AG20443 (cell line): ENCODE measurements at places on chromosomes 3 and 15.

GRCh38 chr3:143536817-143537535 is 311.3 kb downstream of the SLC9A9 start:
- peak; percentile 70 for DNase-seq

DNA sequence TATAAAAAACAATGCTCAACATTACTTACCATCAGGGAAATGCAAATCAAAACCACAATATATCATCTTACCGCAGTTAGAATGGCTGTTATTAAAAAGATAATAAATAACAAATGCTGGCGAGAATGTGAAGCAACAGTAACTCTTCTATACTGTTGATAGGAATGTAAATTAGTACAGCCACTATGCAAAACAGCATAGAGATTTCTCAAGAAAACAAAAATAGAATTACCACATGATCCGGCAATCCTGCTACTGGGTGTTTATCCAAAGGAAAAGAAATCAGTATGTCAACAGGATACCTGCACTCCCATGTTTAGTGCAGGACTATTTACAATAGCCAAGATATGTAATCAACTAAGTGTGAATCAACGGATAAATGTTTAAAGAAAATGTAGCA is 48.1 kb downstream of the ADAM10 start:
- DNase-seq: no peak

DNA sequence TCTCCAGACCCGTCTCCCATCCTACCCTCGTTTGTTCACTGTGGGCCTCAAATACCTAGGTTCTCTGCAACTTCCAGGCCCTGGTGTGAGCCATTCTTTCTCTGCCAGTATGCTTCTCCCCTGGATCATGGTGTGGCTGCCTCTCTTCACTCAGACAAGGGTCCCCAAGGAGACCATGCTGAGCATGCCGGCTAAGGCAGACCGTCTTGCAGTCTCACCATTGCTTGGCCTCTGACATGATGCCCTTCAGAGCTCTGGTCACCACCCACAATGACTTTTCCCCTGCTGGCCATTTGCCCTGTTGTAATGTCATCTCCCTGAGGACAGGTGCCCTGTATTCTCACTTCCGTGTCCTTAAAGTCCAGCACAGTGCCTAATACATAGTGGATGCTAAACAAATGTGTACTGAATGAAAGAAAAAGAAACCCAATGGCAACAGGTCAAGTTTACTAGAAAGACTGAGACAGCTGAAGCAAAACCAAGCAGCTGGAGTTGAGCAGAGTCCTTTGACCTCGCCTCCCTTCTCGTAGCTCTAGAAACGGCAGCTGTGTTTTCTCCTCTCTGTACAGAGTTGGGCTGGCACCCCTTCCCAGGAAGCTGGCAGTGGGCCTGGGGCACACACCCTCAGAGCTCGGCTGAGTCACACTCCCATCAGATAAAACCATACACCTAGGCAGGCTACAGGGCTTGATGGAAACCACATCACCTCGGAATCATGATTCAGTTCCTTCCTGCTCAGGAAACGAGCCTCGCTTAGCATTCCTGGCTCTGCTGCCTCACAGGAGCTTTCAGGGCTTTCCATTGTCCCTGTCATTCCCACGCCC is 8.6 kb downstream of the TLR9 start:
- DNase-seq: peak; percentile 59

GRCh38 chr15:86948719-86949118 is 869.0 kb downstream of the AGBL1 start:
- no peak for DNase-seq

GRCh38 chr15:85745525-85746150 is 49.1 kb downstream of the KLHL25 start:
- no peak for DNase-seq

DNA sequence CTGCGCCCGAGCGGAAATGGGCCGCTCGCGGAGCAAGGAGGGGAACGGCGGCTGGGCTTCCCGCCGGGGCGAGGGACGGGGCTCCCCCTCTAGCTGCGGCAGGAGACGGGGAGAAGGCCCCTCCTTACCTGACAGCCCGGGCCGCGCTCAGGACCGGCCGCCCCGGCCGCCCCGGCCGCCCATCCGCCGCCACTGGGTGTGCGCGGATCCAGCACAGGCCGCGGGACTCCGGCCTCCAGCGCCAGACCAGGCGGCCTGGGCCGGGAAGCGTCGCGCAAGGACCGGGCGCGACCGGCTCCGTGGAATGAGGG is 296 bp downstream of the TPRA1 start:
- no peak for DNase-seq

DNA sequence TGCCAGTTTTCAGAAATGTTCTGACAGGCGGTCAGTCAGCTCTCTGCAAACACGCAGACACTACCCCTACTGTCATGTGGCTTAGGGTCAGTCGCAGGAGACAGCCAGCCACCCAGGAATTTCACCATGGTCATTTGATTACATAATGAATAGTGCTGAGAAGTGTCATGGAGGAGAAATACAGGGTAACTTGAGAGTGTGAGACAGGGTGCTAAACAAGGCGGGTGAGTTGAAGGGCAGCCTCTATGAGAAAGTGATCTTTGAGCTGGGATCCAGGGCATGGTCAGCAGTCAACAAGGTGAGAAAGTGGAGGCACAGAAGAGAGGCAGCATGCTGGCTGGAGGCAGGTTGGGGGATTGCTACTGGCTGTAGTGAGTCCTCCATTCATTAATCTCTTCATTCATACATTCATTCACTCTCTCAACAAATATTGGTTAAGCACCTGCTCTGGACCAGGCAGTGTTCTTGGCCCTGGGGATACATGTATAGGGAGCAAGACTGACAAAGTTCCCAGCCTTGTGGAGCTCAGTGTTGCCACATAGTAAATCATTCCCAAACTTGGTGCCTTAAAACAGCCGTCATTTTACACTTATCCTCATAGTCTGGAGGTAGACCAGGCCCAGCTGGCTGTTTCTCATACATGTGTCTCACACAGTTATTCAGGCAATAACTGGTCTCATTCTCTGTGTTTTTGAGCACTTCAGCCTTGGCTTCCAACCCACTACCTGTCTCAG is 14.8 kb downstream of the PXYLP1 start:
- DNase-seq: no peak

GRCh38 chr15:39728845-39729244 is 53.8 kb downstream of the FSIP1 start:
- DNase-seq: no peak

DNA sequence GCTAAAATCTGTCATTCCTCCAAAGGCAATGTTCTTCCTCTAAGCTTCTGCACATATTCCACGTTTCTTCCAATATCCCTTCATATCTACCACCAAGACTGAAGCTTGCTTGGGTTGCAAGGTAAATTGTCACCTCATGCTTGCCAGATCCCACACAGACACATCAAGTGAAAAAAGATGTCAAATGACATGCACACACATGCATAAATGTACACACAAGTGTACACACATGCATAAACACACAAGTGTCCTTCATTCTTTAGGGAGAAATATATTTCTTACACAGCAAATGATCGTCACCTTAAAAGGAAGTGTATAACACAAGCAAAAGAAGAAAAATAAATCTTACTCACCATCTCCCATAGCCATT is 59.4 kb downstream of the CLASP2 start:
- no peak for DNase-seq

DNA sequence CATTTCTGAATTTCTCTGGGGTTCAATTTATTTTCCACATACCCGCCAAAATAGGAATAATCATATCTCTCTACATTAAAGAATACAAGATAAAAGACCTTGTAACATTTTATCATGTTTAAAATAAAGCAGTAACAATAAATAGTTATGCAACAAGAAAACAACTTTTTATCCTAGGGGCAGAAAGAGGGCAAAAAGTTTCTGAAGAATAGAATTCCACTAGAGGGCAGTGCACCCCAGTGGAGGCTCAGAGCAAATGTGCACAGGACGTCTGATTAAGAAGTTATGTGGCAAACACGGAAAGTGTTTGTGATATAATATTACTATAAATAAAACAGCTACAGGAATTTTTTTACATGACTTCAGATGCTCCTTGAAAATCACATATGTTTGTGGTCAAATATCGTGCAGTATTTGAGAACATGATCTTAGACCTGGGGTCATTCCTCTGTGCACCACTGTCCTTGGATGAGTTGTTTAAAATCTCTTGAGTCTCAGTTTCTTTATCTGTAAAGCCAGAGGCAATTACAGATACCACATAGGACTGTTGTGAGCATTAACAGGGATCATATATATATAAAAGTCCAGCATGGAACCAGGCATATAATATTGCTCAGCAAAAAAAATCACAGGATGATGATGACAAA is 13.2 kb upstream of the PIK3R4 start:
- DNase-seq: peak; percentile 63

DNA sequence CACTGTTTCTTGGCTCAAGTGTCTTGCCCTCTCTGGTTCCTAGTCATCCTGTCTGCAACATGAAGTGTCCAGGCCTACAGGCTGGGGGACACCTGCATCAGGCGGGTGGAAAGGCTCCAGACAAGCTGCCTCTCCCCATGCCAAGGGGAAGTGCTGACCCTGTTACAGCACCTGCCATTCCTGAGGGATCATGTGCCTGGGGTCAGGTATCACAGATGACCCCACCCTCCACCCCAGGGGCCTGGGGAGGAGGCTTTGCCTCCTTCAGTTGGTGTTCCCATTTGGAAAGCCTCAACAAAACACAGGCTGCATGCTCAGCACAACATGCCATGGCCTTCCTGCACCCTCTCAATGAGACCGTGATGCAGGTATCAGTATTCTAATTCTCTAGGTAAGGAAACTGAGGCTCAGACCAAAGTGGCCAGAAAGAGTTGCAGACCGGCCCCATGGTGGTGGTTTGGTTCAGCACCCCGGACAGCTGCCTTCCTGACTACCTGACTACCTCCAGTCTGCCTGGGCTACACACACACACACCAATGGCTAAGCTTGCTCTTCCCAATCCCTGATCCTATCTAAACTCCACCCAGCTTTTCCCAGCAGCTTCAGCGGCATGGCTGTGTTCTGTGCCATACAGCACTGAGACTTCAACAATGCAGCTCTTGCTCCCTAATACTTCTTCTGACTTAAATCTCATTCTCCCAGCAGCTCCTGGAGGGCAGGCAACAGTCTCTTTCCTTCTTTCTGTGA is 69.7 kb upstream of the LINGO1 start:
- DNase-seq: peak; percentile 47

GRCh38 chr3:123384256-123384655 is 64.6 kb downstream of the ADCY5 start:
- no peak for DNase-seq

DNA sequence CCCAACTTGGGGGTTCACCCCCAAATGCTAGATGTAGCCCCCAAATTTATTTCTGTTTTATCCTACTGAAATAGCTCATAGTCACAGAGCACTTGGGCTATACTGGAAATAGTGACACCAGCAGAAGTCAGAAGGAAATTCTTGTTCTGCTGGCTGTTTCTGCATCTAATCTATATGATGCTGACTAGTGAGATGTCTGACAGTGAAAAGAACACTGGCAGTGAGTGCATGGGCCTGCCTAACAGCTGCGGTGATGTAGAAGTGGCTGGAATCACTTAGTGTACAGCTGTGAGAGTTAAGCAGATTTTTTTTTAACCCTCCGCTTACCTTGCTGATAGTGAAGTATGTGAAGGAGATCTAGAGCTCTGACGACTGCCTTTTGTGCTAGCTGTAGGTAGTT is 14.0 kb downstream of the TTC14 start:
- DNase-seq: no peak

DNA sequence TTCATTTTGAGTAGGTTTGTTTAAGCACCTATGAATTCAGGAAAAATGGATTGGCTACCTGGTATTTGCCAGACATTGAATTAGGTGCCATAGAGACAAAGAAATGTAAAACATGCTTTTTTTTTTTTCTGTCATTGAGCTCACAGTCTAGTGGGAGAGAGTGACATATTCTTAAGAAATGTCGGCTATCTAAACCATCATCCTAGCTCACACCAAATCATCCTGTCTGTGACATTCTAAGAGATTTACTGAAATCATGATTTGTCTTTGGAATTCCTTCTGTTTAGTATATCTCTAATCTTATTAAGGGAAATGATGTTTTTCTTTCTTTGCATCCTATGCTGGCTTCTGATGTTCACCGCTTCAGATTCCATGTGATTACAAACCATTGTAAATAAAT is 59.5 kb upstream of the STXBP5L start:
- no peak for DNase-seq

GRCh38 chr15:70584838-70585706 is 178.3 kb downstream of the UACA start:
- peak; percentile 45 for DNase-seq

- DNase-seq: peak; percentile 33
Observed at GRCh38 chr3:55571913-55572312, 84.8 kb upstream of the WNT5A start.

- DNase-seq: no peak
Observed at GRCh38 chr3:41956574-41956973, 5.3 kb downstream of the ULK4 start.

- DNase-seq: no peak
Observed at GRCh38 chr15:56587686-56588085, 122.7 kb upstream of the MNS1 start.

DNA sequence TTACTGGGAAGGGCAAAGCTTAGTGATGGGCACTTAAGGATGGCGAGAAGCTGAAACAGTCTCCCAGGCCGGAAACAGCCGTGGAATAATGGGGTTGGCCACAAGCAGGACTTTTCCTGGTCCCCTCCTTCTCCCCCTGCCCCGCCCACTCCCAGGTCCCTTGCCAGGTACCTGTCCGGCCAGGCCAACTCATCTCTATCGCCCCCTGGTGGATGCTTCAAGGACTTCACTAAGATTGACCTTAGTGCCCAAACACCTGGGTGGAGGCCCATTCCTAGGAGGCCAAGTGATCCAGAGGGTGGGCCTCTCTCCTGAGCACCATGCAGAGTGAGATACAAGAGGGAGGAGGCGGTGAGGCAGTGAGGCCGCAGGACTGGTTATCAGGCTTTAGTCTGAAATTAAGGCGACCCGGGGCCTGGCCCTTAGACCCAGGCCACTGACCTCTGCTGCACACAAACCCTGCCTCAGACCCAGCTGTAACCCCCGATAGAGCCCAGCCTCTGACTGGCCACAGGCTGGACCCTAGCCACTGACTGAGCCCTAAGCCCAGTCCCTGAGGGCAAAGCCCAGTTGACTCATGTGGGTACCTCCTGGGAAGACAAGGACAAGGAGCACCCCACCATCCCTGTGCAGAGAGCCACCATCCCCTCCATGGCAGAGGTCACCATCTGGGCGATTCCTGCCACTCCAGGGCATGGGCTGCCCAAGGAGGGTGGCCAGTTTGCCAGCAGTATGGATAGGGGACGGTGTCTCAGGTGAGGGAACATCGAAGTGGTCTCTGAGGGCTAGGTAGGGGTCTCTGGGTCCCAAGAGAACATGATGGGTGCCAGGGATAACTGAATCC is 37.6 kb downstream of the VIPR1 start:
- peak; percentile 61 for DNase-seq
